ENCODE measurements at places on chromosomes 4 and X. TPM values are rescaled to one million over a fixed set of nuclear protein-coding genes. Genes with fewer than 3 reads are reported as not detected.

The PWWP3B gene
- total RNA-seq: not detected

The RBM47 gene
- 59.3 TPM for total RNA-seq

The OSTC gene
- total RNA-seq: 54.5 TPM

The CSAG3 gene
- not detected for total RNA-seq

The ZFX gene
- total RNA-seq: 129 TPM

The S100G gene
- not detected for total RNA-seq

The FAM50A gene
- 19.1 TPM for total RNA-seq

The H2BW2 gene
- not detected for total RNA-seq

The CMC4 gene
- total RNA-seq: 14.6 TPM

The SMIM10L2A gene
- 0.31 TPM for total RNA-seq

The SMIM43 gene
- not detected for total RNA-seq

The DGKK gene
- total RNA-seq: 0.31 TPM

The HTRA3 gene
- total RNA-seq: not detected

The GLRA3 gene
- total RNA-seq: not detected

The FABP2 gene
- total RNA-seq: not detected

The HERC6 gene
- 13.6 TPM for total RNA-seq

The KLHL13 gene
- 0.63 TPM for total RNA-seq

The BMX gene
- total RNA-seq: 0.10 TPM

The PABPC4L gene
- total RNA-seq: not detected

The AREG gene
- total RNA-seq: 20.1 TPM

The BTC gene
- total RNA-seq: 0.10 TPM

The UGT2A1 gene
- not detected for total RNA-seq
